NCI-H146 (cell line): ENCODE measurements at places on chromosomes 12 and 14.

DNA sequence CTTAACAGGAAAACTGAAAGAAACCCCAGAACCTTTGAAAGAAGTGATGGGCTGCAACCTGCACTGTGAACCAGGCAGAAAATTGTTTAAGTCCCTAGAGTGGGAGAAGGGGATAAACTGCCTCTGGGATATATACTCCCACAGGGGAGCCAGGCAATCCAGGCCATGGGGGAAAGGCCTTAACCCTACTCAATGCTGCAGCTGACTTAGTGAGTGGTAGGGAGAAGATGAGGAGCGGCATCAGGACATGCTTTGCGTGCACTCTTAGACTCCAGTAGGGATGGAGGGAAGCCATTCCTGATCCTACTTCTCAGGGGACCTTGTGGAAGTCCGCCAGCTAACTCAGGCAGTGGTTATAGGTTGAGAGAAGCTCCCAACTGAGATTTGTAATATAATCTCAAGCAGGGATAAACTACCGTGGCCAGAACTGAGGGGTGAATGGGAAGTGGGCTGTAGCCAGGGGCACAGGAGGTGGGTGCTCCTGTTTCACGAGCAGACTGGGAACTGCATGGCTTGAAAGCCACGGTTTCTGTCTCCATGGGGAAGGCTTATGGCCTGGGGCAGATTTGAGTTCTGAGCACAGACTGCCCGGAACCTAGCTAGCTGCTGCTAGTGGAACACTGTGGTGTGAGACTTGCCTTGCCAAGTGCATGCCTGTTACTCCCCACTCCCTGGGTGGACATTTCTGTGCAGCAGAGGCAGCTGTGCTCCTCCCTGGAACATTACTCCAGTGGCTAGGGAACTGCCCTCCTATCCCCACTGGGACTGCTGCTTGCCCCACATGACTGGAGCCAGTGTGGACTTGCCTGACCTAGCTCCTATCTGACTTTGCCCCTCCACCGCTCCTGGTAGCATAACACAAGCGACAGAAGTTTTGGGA is 119.2 kb upstream of the SCAF11 start:
- DNase-seq, result no peak

- DNase-seq, result peak; percentile 73
Measured at GRCh38 chr14:69559581-69560011, 15.1 kb downstream of the CCDC177 start.

DNA sequence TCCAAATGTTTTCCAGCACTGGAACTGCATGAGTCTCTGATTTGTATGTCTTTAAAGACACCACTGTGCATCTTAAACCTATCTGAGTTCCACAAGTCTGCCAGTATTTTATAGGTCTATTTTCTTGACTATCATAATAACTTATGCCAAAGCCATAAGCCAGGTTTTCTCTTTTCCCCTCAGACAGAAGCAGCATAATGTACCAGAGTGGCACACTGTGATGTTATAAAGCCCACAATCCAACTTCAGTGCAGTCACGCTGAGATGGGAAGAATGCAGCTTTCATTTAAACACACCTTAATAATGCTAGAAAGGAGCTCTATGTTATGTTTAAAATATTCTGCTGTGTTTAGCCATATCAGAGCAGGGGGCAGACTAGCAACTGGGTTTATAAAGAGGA is 923.3 kb downstream of the DIO2 start:
- DNase-seq, result no peak

GRCh38 chr14:46325157-46325556 is 326.4 kb downstream of the RPL10L start:
- no peak for DNase-seq

- no peak for DNase-seq
Measured at GRCh38 chr12:697481-697880, 34.2 kb upstream of the NINJ2 start.

GRCh38 chr12:110733089-110733715 is 9.5 kb downstream of the PPP1CC start:
- no peak for DNase-seq

GRCh38 chr12:15863372-15863771 is 18.8 kb upstream of the STRAP start:
- DNase-seq, result no peak

GRCh38 chr12:6532051-6532926 is 2.0 kb upstream of the GAPDH start:
- DNase-seq, result peak; percentile 67

DNA sequence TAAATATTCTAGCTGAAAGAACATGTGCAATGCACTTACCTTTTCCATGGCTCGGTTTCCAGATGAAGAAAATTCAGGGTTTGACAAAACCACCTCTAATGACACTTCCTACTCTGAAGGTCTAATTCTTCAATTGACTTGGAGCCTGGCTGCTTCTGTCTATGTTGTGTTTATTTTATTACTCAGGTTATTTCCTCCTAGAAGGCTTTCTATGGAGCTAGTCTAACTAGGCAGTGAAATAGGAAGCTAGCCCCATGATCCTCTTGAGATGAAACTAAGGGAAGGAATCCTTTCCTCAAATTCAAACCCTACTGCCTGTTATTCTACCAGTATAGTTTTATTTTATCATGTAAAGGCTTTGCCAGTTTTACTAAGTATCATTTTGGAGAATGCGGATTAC is 20.9 kb upstream of the IFNG-AS1 start:
- DNase-seq, result no peak

- DNase-seq, result peak; percentile 94
Measured at GRCh38 chr12:106118-106591, 39.6 kb downstream of the IQSEC3 start.

- DNase-seq, result no peak
Measured at GRCh38 chr12:89427508-89428156, 75.3 kb upstream of the DUSP6 start.

DNA sequence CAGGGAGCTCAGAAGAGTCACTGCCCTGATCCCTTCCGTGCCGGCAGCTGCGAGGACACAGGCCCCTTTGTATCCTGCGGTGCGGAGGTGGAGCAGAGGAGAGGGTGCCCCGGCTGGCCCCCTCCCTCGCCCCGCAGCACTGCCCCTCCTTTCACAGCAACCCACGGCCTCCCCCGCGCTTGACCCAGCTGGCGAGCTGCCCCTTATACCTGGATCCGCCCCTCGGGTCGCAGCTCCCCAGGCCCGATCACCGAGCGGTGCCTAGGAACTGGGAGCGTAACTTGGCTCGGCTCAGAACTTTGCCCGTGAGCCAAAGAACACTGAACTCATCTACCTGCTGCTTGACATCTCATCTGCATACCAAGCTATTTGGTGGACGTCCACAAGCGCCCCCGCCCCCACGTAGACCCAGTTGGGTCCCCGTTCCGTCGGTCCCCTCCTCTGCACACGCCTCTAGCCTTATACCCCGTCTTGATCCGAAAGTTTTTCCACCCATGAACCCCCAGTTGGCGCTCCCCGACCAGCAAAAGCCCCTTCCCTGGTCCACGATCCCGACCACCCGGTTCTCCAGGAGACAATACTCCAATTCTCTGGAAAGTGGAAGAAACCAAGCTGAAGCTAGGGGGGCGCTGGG is 697 bp upstream of the DNAJC14 start:
- DNase-seq, result peak; percentile 89

- DNase-seq, result peak; percentile 59
Measured at GRCh38 chr12:93442411-93443340, 929 bp upstream of the UBE2N start.

DNA sequence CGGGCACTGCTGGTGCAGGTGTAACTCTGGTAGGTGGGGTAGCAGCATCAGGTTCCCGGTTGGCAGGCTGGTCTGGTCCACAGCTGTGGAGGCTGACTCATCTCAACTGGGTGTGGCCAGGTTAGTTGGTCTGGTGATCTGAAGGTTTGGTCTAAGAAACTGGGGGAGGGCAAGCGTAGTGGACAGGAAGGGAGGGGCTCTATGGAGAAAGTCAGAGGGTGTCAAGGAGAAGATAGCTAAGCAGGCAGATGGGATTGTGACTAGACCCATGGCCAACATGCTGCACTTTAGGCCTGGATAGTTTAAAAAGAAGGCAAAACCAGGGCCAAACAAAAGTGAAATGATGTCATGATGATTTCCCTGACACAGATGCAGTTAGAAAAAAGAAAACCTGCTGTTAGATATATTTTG is 7.9 kb downstream of the TRIM9 start:
- DNase-seq, result peak; percentile 29

DNA sequence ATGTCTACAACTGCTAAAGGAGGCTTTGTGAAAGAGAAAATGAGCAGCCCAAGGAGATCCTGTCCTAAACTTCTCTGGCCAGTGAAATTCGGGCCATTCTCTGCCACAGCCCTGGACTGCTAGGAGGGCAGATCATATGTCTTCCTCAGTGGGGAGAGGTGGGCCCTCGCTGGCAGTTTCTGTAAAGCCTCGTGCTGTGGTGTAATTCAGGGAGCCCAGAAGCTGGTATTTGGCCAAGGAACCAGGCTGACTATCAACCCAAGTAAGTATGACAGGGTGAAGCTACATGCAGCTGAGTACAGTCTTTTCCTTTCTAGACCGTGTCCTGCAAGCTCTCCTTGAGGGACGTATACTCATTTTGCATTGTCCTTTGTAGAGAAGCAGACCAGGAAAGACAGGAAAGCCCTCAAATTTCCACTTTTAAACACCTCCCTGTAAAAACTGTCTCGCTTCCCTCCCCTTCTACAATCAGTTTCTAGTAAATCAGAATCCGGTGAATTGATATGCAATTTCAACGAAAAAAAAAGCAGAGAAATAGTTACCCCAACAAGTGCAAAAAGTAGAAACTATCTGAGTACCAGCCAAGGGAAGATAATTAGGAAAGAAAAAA is 106.8 kb downstream of the DAD1 start:
- no peak for DNase-seq

- no peak for DNase-seq
Measured at GRCh38 chr12:46609273-46609623, 216.5 kb downstream of the SLC38A4 start.

DNA sequence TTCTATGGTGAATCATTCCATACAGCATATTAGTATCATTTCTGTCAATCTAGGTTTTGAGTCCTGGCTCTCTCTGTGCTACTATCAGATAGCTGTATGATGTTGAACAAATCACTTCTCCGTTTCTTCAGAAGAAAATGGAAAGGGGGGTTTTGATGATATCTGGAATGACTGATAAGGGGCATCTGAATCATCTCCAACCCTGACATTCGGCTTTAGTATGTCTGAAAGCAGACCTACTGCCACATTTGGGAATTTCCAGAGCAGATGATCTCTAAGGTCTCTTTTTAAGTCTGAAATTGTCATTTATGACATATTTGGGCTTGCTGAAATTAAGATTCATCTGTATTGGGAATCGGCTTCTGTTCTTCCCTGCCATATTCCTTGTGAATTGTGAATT is 10.1 kb downstream of the MLF2 start:
- no peak for DNase-seq

DNA sequence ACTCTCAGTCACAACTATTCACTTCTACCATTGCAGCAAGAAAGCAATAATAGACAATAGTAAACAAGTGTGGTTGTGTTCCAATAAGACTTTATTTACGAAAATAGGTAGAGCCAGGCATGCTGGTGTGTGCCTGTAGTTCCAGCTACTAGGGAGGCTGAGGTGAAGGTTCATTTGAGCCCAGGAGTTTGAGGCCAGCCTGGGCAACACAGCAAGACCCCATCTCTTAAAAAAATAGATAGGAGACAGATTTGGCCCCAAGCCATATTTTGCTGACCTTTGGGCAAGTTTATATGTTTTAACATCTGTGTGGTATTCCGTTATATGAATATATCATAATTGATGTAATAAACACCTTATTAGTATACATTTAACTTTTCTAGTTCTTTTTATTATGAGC is 14.1 kb downstream of the ACAD10 start:
- DNase-seq, result no peak

DNA sequence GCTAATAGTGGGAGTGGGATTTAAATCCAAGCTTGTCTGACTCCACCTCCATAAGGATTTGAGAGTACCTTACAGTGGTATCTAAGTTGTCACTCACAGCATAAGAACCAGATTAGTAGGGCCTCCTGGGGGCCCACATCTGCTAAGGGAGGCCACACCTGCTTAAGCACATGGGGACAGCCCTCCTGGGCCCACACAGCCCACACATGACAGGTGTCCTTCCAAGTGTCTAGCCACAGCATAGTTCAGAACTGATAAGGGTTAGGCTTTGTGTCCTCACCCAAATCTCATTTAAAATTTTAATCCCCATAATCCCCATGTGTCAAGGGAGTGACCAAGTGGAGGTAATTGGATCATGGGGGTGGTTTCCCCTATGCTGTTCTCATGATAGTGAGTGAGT is 186.0 kb upstream of the HMGA2 start:
- no peak for DNase-seq

- DNase-seq, result no peak
Measured at GRCh38 chr12:101231636-101232035, 21.6 kb upstream of the SLC5A8 start.

GRCh38 chr14:103073876-103074728 is 9.9 kb upstream of the LBHD2 start:
- DNase-seq, result no peak

GRCh38 chr14:75499084-75499875 is 23.0 kb upstream of the BATF start:
- DNase-seq, result no peak

- peak; percentile 85 for DNase-seq
Measured at GRCh38 chr12:32309811-32310736, 89.3 kb upstream of the FGD4 start.

- no peak for DNase-seq
Measured at GRCh38 chr12:91613223-91613779, 430.7 kb upstream of the DCN start.

DNA sequence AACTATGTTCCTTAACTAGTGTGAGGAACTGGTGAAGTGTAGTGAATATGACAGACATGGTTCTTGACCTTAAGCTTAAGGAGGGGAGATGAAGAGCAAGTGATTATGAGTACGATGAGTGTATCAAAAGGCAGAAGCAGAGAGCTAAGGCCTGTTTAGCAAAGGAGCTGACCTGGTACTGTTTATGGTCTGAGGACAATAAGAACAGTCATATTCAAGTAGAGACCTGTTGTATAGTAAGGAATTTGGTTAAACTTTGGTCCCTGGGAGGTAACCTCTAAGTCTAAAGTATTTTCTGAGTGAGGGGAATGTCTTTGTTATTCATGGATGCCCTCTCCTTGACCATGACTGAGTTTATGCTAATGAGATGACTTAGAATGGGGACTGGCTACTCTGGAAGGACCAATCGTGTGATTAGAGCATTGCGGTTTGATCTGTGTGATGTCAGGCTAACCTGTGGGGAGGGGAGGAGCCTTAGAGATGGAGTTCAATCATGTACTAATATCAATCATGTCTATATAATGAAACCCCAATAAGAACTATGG is 389.3 kb downstream of the BMP4 start:
- DNase-seq, result no peak

DNA sequence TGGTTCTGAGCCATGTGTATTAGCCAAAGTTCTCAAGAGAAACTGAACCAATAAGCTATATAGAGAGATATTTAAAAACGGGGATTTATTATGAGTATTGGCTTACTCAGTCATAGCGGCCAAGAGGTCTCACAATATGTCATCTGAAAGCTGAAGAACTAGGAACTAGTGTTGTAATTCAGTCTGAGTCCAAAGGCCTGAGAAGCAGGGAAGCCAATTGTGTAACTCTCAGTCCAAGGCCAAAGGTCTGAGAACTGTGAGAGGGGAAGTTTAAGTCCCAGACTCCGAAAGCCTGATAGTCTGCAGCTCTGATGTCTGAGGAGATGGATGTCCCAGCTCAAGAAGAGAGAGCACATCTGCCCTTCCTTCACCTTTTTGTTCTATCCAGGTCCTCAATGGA is 344.8 kb upstream of the USP15 start:
- no peak for DNase-seq

- no peak for DNase-seq
Measured at GRCh38 chr12:116931665-116932064, 20.9 kb downstream of the FBXW8 start.
